ENCODE measurements at places on chromosomes 2 and 18.

DNA sequence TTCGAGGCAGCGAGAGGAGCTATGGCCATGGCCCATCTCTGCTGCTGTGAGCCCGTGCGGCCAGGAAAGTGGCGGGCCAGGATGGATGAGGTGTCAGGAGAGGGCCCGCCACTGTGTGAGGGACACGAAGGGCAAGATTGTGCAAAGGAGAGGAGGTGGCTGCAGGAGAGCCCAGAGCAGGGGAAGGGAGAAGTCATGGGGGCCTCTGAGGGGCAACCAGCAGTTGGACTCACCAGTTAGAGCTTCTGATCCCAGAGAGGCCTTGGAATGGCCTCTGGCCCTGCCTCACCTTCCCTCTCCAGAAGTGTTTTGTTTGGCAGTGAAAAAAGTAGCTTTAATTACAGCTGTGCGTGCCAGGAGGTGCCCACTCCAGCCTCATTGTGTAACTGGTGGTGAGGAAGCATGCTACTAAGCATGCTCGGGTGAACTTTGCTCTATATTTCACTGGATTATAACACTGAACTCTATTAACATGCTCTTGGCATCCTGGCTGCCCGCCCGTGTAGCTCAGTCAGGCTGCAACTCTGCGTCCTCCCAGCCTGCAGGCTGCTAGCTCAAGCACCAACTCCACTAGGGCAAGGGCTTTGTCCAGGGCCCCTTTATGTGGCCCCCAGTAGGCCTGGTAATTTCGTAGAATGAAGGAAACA lies 34.2 kb downstream of the IMPA2 start:
- DNase-seq: no peak

- peak; percentile 44 for DNase-seq
These were observed 4.7 kb downstream of the CAPG start for GRCh38 chr2:85405201-85406059.

DNA sequence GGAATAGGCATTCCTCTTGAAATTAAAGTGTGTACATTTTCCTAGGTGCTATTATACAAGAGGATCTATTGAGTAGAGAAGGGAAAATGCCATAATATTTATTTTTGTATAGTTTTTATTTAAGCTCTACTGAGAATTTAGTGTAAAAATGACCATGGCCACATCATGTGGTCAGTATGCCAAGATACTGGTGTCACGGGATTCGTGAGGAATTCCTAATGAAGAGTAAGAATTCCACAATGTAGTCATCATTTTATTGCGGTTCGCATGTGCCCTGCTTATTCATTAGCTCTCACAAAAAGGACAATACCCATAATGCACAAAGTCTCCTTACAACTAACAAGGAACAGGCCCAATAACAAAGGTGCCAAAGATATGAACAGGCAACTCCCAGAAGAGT lies 39.3 kb upstream of the PARD3B start:
- no peak for DNase-seq

- DNase-seq: no peak
These were observed 173.3 kb upstream of the ERBB4 start for GRCh38 chr2:212711856-212712255.

DNA sequence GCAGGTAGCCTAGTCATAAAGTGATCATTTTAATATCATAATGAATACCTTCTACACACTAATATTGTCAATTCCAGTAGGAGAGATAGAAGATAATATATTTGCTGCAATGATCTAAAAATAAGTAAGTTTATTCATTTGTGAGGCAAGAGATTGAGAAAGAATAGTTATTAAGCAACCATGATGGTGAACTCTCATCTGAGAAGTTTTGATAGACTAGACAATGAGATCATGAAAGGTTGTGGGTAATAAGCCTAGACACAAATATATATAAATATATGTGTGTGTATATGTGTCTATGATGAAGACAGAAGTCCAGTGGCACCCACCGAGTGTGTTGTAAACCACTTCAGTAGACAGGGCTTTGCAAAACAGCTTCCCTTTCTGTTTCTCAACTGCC lies 181.0 kb upstream of the CHST9 start:
- no peak for DNase-seq

DNA sequence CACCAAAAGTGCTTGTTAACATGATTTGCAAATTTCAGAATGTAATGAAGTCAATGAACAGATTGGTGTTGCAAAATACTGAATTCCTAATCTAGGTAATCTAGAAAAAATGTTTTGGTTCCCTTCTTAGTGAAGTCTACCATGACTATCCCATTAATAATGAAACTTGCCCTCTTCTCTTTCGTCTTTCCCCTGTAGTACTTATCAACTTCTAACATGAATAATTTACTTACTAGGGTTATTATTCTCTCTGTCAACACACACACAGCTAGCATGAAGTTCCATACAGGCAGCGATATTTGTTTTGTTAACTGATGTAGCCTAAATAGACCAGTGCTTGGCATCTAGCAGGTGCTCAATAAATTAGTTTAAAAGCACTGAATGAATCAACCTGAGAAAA lies 160.2 kb downstream of the NCK2 start:
- DNase-seq: no peak

- DNase-seq: no peak
These were observed 53.6 kb upstream of the SLC14A1 start for GRCh38 chr18:45670281-45670962.

GRCh38 chr2:18516112-18516511 lies 44.3 kb downstream of the RDH14 start:
- no peak for DNase-seq

GRCh38 chr2:132815516-132815915 lies 145.5 kb upstream of the LYPD1 start:
- no peak for DNase-seq

- DNase-seq: no peak
These were observed 331.3 kb downstream of the SS18 start for GRCh38 chr18:25759111-25759510.

DNA sequence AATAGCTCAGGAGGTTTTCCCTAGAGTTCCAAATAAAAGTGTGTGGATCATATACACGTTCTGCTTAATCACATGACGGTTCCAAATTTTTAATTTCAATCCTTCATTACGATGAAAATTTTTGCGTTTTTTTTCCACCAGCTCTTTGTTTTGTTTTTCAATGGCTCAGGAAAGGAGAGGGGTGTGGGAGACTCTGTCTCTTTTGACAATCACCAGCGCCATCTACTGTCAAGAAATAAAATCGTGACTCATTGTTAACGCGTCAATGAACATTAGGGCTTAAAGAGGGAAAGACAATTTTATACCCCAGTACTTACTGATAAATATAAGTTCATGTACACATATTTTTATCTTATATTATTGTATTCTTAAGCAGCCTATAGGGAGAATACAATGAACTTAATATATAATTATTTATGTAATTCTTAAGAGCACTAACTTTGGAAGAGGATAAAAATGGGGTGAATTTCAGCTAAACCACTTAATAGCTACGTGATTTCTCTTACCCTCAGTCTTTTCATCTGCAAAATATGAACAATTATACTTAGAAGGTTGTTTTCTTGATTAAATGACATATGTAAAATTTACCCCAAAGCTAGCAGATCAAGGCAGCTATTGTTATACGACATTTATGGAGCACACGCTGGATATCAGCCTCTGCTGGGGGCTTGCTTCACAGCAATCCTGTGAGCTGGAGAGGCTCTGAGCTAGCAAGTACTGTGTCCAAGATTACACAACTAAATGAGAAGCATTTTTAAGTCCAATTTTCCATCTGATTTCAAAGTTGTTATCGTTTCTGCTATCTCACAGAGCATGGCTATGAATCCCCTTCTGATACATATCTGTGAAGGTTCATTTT lies 47.4 kb upstream of the RMDN2 start:
- no peak for DNase-seq

DNA sequence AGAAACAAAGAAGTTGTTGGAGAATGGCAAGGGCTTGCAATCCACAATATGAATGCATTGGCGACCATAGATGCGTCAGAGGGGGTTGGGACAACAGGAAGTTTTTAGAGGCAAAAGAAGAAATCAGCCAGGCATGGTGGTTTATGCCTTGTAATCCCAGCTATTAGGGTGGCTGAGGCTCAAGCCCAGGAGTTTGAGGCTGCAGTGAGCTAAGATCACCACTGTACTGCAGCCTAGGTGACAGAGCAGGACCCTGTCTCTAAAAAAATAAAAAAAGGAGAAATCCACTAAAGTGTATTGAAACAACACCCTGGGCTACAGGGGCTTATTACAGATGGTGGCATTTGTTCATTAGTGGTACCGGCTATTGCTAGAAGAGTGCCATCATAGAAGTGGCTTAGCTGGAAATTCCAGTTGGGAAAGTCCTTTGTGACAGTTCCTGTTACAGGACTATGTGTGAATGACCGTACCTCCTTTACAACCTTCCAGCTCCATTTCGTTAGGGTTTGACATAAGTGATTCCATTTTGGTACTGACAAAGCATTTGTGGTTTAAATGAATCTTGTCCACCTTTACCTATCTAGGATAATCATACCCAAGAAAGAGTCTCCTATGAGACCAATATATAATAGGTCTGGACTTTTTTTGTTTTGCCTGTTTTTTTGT lies 10.7 kb upstream of the WDSUB1 start:
- DNase-seq: no peak

GRCh38 chr2:75548036-75548573 lies 12.6 kb downstream of the EVA1A start:
- no peak for DNase-seq

DNA sequence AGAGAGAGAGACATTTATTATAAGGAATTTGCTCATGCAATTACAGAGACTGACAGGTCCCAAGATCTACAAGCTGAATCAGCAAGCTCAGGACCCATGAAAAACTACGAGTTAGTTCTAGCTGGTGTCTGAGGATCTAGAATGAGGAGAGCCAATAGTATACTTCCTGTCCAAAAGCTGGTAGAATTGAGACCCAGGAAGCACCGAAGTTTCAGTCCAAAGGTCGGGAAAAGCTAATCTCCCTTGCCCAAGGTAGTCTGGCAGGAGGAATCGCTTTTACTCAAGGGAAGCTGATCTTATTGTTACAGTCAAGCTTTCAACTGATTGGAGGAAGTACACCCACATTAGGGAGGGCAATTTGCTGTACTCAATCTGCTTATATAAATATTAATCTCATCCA lies 389.6 kb downstream of the ADCYAP1 start:
- no peak for DNase-seq

- DNase-seq: no peak
These were observed 181.4 kb downstream of the MYO5B start for GRCh38 chr18:50013363-50014138.

DNA sequence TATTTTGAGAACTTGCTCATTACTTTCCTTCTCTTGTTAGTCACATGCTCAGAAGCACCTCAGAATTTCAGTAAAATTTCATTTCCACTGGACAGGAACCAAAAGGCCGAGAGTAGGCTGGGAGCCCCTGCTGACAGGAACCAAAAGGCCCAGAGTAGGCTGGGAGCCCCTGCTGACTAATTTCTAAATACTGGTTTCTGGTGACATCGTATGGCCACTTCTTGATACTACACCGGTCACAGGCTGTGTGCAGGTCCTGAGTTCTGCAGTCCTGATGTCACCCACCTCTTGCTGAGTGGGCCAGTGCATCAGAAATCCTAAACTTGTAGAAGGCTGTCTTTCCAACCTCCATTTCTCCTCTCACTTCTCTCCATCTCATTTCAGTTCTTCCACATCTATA lies 17.7 kb upstream of the EN1 start:
- no peak for DNase-seq

DNA sequence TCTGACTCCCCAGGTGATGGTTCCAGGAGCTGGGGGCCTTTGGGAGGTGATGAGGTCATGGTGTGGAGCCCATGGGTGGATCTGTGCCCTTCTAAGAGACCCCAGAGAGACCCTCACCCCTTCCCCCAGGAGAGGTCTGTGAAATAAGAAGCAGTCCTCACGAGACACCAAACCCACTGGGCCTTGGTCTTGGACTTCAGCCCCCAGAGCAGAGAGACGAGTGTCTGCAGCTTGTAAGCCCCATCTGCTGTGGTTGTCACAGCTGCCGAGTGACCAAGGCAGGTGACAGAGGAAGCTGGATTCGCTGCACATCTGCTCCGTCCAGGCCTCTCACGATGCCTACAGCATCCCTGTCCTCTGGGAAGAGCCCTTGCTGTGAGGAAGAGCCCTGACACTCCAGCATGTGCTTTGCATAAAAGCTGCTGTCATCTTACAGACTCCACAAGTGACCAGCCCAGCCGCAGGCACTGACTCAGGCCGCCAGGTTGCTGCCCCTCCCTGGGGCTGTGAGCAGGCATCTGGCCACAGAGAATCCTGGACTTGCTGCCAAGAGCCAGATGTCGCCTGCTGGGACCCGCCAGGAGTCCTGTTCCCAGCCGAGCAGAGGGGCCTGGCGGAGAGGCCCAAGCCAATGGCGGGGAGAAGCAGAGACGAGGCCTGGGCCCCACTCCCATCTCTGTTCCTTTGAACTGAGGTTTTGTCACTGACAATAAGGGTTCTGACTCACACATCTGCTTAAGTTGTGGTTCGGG lies 150.8 kb downstream of the PXDN start:
- DNase-seq: no peak

- DNase-seq: no peak
These were observed 133.4 kb upstream of the ITGB6 start for GRCh38 chr2:160333324-160334027.

DNA sequence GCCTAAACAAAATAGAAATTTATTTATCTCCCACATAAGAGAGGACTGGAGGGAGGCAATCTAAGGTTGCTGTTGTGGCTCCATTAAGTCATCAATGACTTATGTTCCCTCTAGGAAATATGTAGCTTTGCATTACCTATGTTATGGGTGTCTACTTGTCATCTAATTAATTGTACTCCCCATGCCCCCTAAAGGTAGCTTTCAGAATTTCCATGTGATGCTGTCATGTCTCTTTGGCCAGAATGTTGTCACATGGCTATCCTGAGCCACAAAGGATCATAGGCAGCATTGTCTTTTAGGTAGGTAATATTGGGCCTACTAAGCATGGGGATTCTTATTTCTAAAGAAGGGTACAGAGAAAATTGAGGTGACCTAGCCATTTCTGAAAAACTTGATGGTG lies 935.6 kb upstream of the FANCL start:
- DNase-seq: no peak

GRCh38 chr2:40343902-40344301 lies 108.0 kb downstream of the SLC8A1 start:
- DNase-seq: no peak

- DNase-seq: no peak
These were observed 3.6 kb downstream of the UCN start for GRCh38 chr2:27304488-27305240.

DNA sequence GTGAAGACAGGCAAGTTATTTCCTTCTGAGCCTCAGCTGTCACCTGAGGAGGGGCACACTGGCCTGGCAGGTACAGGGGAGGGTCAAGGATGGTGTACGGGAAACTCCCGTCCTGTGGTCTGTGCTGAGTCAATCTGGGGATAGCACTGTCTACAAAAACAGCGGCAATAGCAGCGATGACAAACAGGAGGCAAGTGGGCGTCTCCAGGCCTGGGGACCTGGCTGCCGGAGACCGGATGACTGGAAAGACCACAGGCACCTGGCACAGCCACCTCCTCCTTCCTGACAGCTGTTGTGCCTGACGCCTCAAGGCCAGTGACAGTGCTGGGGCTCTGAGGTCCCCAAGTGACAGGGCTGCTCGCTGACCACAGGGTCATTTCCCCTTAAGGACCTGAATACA lies 202.1 kb upstream of the HS6ST1 start:
- no peak for DNase-seq

DNA sequence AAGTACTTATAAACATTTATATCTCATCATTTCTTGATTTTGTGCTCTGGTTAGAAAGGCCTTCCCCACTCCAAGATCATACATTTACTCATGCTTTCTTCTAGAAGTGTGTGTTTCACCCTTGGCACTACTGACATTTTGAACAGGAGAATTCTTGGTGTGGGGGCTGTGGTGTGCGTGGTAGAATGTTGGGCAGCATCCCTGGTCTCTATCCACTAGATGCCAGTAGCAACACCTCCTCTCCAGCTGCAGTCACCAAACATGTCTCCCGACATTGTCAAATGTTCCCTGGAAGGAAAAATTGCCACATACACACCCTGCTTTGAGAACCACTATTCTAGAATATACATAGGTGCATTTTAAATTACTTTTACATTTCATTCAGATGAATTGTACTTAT lies 8.7 kb upstream of the TGIF1 start:
- no peak for DNase-seq
